Activated T-cell treated with anti-CD3 and anti-CD28 coated beads, Interleukin-2, amount 50 U/mL, for 1 hour (primary cell): ENCODE measurements at places on chromosomes 3 and 15.

DNA sequence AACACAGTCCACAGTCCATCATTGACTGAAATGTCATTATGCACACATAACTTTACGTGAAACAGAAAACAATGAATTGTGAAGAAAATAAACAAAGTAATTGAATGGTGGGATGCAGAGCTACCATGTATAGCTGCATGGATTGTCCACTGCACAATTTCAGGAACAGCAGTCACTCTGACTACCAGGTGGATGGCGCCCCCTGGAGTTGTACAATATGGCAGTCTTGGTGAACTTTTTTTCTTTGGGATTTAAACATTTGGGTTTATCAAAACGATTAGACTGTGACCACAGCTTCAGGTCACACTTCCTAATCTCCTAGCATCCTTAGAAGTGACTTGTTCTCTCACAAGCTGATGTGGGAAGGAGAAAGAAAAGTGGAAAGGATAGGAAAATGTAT, 48.9 kb upstream of the TCF12 start:
- no peak for DNase-seq

DNA sequence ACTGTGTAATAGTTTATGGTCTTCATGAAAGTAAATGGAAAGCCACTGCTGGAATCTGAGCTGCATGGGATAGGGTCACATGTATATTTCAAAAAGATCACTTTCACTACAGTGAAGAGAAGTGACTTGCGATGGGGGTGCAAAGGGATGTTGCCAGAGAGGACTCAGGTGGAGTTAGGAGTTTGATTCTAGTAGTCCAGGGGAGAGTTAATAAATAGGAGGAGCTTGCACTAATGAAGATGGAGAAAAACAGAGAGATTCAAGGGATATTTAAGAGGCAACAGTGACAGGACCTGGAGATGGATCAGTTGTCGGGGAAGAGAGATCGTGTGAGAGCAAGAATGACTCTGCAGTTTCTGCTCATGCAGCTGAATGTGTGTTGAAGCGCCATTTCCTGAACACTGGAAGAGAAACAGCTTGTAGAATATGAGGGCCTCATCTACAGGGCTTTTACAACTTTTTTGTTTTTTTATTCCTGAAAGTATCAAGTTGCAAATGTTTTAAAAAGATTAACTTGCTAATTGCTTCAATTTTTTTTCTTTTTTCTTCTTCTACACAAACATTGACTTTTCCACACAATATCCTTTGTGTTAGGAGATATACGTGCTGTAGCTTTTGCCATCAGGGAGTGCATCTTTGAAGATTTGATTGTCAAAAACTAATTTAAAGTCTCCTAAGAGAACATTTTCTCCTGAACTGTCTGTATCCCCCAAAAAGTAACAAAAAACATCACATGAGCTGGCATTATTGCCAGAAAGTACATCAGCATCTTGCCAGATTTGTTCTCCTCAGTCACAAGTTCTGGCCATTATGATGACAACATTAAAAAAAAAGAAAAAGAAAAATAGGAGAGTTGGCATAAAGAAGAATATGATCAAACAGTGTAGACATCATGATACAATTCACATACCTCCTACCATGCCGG, 37.5 kb downstream of the SETMAR start:
- DNase-seq, result no peak

- DNase-seq, result no peak
These were observed 123.7 kb upstream of the SPRED1 start for GRCh38 chr15:38128921-38129320.

- no peak for DNase-seq
These were observed 41.7 kb downstream of the OXSM start for GRCh38 chr3:25831578-25831977.

DNA sequence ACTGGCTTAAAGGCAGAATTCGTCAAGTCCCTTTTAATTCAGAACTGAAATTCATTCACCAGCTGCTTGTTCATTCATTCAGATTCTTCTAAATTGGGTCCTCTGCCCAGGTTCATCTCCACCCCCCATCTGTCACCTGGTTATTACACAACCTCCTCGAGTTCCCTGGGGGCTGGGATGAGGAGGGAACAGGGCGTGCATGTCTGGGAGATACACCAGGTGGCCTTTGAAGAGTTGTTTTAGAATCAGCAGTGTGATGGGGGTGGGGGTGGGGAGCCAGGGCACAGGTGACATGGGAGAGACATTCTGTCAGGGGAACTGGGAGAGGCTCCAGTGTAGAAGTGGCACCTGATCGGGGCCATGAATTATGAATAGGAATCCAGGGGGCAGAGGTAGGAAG, 8.2 kb downstream of the SNX33 start:
- no peak for DNase-seq

DNA sequence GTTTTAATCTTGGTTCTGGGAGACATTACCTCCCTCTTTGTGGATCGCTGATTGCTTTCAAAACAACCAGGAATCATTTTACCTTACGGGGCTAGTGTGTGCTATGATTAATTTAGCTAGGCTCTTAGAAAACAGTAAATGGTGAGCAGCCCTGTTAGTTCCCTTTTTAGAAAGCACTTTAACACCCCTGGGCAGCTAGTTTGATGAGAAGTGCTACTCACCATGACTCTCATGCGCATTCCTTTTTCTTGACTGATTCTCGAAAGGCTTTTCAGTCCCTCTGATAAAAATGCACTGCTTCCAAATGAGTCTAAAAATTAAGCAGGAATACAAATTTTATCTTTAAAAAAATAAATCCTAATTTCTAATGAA, 75.3 kb upstream of the LEKR1 start:
- no peak for DNase-seq

GRCh38 chr3:30948426-30948825, 54.0 kb upstream of the GADL1 start:
- DNase-seq, result no peak

DNA sequence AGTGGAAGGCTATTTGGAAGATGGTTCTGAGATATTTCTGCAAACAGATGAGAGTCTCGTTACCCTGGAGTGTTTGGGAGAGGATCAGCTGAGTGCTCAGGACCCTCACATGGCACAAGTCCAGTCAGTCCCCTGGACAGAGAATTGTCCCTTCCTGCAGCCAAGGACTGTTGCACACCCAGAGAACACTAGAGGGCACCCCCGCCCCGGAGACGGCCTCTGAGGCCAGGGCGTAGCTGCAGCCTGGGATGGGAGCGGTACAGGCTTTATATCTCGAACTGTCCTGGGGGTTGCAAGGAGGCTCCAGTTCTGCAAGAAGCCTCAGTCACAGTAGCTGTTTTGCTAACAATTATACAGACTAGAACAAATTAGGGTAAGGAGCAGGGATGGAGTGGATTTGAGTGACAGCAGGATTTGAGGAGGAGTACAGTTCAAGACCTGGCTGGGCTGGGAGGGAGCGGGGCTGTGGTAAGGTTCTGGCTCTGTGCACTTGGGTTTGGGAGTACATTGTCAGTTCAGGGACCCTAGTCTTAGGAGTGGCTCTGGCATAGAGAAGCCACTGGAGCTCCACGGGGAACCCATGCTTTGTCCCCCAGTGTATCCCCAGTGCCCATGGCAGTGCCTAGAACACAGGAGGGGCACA, 67.6 kb upstream of the HACD2 start:
- no peak for DNase-seq

- no peak for DNase-seq
These were observed 25.0 kb downstream of the MIX23 start for GRCh38 chr3:122357828-122358702.

GRCh38 chr3:87167628-87168456, 59.3 kb upstream of the CHMP2B start:
- no peak for DNase-seq

DNA sequence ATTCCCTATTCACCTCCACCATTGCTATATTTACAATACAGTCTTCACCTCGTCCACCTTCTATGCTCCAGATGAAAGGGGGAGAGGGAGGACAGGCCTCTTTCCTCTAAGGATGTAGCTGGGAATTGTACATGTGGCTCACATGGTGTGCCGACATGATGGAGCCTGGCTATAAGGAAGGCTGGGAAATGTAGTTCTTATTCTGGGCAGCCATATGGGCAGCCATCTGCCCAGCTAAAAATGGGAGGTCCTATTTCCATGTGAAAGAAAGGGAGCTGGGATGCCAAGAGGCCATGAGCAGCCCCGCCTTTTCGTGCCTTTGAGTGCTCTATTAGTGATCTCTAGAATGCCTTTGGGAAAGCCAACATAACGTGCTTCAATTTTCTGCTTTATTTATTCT, 27.1 kb upstream of the MGLL start:
- DNase-seq, result no peak

GRCh38 chr3:177603148-177603603, 405.9 kb upstream of the TBL1XR1 start:
- DNase-seq, result no peak

GRCh38 chr3:31077021-31077601, 182.7 kb upstream of the GADL1 start:
- DNase-seq, result no peak

DNA sequence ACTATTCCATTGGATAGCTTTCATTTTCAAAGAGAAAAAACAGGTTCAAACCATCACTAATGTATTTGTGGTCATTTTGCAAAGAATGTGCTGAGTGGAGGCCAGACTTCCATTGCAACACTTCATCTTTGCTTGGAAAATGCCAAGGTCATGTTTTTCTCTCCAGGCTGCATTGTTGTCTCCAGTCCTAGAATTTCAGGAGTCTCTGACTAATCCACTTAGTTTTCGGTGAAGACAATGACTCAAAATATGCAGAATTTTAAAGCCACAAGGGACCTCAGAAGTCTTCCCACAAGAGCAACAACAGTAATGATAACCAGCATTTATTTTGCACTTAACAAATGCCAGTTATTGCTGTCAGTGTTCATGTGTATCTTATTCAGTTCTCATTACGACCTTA, 277.0 kb downstream of the RYR3 start:
- no peak for DNase-seq

- no peak for DNase-seq
These were observed 231.9 kb downstream of the NSUN3 start for GRCh38 chr3:94294806-94295205.

DNA sequence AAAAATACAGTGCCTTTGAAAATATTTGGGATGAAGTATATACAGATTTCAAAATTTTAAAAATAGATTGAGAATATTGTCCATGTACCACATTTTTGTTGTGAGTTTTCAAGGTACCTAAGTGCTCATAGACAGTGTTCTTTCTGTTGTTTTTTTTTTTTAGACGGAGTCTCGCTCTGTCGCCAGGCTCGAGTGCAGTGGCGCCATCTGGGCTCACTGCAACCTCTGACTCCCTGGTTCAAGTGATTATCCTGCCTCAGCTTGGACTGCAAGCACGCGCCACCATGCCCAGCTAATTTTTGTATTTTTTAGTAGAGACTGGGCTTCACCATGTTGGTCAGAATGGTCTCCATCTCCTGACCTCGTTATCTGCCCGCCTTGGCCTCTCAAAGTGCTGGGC, 223.9 kb downstream of the MCTP2 start:
- no peak for DNase-seq

- no peak for DNase-seq
These were observed 424.5 kb downstream of the SOX2 start for GRCh38 chr3:182136008-182136910.

DNA sequence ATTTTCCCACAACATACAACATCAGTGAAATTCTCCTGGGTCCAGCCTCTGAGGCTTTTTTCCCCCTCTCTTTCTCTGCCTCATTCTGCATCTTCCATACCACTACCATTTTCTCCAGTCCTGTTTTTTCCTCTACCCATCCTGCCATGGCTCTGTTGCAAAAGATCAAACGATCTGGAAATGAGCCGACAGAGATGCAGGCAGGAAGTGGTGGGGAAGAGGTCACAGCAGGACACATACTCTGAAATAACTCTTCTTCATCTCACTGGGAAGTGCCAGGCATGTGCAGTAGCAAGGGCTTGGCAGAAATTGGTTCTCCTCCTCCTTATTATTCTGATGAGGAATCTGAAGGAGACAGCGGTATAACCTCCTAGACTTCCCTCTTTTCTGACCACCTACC, 114.3 kb downstream of the CORO2B start:
- no peak for DNase-seq

DNA sequence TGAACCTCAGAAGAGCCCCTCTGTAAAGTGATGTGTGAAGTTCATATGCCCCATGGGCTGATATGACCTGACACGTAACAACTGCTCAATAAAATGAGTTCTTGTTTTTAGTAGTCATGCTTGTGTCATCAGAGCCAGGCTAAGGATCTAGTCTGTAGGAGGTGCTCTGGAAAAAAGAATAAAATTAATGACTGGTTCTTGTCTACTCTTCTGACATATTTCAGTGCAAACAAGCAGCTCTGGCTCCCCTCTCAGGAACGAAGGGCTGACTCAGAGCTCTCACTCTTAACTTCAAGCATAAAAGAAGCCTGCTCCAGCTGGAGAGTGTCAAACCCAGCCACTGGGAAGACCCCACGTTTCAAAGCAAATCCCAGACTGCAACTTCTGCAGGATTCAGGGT, 77.0 kb downstream of the LRIG1 start:
- no peak for DNase-seq

GRCh38 chr15:51936105-51936478, 35.5 kb downstream of the LEO1 start:
- DNase-seq, result no peak

- DNase-seq, result no peak
These were observed 68.2 kb downstream of the TFDP2 start for GRCh38 chr3:142081178-142081577.

DNA sequence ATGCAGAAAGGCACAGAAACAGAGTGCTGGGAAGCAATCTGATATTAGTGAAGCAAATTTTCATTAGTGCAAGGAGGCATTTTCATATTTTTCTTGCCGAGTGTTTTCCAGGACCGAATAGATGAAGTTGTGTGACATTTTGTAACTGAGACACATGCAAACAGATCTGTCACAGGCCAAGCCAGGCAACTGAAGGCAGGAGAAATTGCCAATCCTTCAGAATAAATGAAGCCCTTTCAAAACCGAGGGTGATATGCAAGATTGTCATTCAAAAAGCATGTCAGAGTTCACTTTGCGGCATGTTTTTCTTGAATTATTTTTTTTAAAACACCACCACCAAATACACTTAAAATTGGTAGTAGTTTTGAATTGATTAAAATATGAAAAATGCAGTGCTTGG, 6.2 kb downstream of the LMOD3 start:
- DNase-seq, result no peak

DNA sequence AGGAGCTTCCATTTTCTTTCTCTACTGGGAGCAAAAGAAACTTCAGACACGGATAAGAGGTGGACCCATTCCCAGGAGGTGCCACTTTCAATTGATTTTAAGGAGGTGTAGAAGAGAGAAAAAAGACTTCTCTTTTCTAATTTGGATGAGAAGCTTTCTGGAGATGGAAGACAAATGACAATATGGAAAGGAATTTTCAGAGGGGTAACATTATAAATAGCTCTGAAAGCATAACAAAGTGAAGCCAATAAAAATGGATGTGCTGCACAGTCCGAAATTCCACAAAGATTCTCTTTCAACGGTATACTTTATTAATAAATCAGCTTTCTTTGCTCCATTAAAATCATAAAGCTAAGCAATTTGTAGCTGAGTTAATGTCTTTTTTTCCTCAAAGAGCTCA, 607.2 kb upstream of the MDFIC2 start:
- no peak for DNase-seq

GRCh38 chr3:128763967-128764366, 38.0 kb downstream of the RAB7A start:
- no peak for DNase-seq
